ENCODE measurements at places on chromosomes 11 and 22. TPM values are rescaled to one million over a fixed set of nuclear protein-coding genes. Genes with fewer than 3 reads are reported as not detected.

Gene CNIH2
- 0.09 TPM for total RNA-seq

Gene CASP5
- 0.09 TPM for total RNA-seq

Gene SMC1B
- not detected for total RNA-seq

Gene GGT1
- 0.66 TPM for total RNA-seq

Gene SLC22A25
- not detected for total RNA-seq

Gene HEPACAM
- total RNA-seq = under 0.01 TPM

Measured in endothelial cell of coronary artery (primary cell).